ENCODE measurements at places on chromosomes 11 and 22.
A peak's percentile ranks its signal among the peaks of the same experiment; 100 is the strongest.

DNA sequence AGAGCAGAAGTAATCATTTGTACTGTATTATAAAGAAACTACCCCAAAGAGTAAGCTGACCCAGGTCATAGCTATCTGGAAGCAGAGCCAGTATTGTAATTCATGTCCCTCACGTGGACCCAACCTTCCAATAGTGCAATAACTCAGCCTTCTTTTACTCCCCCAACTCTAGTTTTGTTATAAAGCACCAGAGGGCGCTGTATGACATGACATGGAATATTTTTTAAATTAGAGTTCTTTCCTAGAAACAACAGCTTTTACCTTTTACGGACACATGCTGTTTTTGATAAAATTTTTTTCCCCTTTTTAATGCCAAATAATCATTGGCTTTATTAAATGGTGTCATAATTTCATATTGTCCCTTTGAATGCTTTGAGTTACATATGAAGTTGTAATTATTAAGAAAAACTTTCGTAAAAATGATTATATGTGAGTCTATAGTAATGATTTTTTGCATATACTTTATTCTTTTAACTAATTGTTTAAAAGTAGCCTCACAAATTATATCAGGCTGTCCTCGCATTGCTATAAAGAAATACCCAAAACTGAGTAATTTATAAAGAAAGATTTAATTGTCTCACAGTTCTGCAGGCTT lies 76.9 kb downstream of the DKK3 start:
- DNase-seq, result peak; percentile 38

DNA sequence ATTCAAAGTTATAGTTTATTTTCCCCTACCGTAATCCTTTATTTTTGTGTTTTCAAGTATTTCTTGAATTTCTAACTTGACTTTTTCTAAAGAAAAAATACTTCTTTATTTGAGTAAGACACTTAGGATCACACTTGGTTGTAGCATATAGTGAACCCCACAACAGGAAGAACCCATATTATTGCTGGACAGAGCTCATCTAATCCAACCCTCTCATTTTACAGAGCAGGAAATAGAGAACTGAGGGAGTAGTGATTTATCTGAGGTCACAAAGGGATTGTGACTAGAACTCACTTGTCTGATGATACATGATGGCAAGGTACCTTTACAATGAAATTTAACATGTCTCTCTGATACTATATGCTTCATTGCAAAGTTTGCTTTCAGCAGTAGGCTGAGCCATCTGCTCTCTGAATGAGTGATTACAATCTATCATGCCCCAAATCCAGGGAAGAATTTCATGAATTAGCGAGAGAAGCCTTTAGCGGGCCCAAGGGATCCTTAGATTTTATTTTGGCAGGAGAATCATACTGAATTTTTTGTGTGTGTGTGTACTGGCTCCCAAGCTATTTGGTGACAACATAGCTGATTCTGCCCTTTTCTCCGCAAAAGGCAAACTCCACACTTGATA lies 9.8 kb downstream of the SLC17A6 start:
- DNase-seq, result no peak

GRCh38 chr22:28442264-28442710 lies 237.4 kb downstream of the TTC28 start:
- DNase-seq, result peak; percentile 85

DNA sequence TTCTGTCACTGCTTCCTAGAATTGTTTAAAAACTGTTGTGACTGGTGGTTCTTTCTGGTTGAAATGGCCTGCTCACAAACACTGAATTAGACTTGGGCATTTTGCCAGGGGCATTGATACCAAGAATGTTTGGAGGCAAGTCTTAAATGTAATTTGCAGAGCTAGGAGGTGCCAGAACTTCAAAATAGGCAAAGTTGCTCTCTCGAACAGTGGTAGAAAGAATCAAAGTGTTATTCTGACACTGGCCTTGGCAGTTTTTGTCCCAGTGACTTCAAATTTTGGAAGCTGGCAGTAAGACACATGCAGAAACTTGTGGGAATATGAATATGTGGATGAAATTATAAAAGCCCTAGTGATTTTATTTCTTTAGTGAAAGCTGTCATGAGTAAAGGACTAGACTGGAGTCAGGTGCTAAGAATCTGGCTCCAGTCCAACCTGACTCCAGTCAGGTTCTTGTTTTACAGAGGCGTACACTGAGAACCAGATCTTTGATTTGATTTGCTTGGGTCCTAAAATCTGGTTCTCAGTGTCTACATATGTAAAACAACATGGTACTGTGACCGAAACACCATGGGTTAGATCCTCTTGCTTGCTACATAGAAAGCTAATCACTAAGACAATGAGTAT lies 20.9 kb downstream of the SVIP start:
- peak; percentile 39 for DNase-seq

GRCh38 chr11:69923196-69923595 lies 104.0 kb upstream of the FGF3 start:
- DNase-seq, result no peak

- no peak for DNase-seq
These were observed 126.7 kb upstream of the BLID start for GRCh38 chr11:122242731-122243130.

GRCh38 chr11:36622431-36623136 lies 24.5 kb upstream of the RAG2 start:
- peak; percentile 65 for DNase-seq

DNA sequence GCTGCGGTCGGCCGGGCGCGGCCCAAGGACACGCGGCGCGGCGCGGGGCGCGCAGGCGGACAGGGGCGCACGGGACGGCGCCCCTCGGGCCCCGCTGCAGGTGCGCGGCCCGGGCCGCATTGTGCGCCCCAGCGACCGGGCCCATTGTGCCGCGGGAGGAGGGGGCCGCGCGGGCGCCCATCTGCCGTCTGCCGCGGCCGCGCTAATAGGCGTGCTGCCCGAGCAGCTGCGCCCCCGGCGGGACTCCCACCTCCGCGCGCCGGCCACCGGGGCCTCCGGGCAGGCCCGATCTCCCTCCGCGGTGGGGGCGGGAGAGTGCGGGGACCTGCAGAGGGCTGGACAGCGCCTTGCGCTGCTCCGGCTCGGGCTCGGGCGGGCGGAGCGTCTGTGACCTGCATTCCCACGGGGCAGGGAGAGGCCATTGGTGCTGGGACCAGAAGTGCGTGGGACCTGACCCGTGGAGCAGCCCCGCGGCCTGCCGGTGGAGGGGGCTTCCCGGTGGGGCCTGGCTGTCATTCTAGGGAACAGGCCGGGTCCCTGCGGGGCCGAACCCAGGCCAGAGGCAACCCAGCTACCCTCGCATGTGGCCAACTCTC lies 933 bp downstream of the BRSK2 start:
- DNase-seq, result no peak

- DNase-seq, result no peak
These were observed 840.3 kb downstream of the OPCML start for GRCh38 chr11:132691848-132692550.

- DNase-seq, result no peak
These were observed 71.8 kb downstream of the XRRA1 start for GRCh38 chr11:74877132-74877531.

GRCh38 chr11:13473013-13473722 lies 10.1 kb upstream of the BTBD10 start:
- DNase-seq, result no peak

GRCh38 chr22:36904260-36904880 lies 9.1 kb upstream of the CSF2RB start:
- DNase-seq, result no peak

GRCh38 chr11:125593114-125593820 lies 615 bp downstream of the STT3A start:
- DNase-seq, result peak; percentile 41

DNA sequence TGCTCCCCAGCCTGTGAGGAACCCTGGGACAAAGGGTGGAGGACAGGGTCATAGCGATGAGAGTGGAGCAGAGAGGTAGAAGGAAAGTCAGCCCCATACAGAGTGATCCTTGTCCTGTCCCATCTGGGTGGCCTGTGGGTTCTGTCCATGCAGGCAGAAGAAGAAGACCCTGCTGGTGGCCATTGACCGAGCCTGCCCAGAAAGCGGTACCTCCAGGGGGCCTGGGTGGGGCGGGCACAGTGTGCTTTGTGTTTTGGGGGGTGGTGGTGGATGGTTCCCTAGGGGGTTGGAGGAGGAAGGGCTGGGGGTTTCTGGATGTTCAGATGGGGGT lies 7.9 kb downstream of the SIDT2 start:
- DNase-seq, result no peak

GRCh38 chr11:5226732-5227310 lies at the start of gene HBB:
Gene HBB, minus strand, starts transcription at chr11:5227071. Its CDS starts 50 bp downstream, at chr11:5227021.
- DNase-seq, result no peak

GRCh38 chr11:71537537-71537936 lies 288 bp upstream of the KRTAP5-8 start:
- no peak for DNase-seq

GRCh38 chr11:83782329-83782728 lies 496.2 kb upstream of the CCDC90B start:
- DNase-seq, result no peak

- DNase-seq, result no peak
These were observed 7.1 kb downstream of the CD44 start for GRCh38 chr11:35146074-35146521.

DNA sequence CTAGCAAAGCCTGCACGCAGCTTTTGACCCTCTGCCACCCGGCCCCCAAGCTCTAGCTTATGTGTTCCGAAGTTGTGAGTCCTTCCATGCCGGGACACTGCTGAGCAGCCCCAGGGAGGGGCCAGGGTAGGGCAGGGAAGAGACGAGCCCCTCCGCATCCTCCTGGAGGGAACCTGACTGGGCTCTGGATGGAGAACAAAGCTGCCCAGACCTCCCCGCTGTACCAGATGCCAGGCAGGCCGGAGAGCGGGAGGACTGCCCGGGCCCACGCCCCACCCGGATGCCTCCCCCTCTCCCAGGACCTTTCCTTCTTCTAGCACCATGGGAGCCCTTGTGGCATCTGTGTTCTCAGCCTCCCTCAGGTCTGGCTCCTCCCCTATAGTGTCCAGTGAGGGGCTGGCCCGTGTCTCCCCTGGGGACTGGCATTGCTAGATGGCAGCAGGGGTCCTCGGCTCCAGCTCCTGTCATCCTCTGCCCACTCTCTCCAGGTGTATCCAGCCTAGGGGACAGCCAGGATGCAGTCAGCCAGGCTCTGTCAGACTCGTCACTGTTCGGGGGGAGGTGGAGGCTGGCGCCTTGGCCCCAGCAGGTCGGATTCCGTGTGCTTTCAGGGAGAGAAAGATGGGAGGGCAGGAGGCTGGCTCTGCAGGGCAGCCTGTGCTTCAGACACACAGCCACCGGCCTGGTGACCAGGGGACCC lies 46.1 kb downstream of the ALX4 start:
- DNase-seq, result no peak

GRCh38 chr11:42234451-42234951 lies 775.0 kb upstream of the LRRC4C start:
- DNase-seq, result no peak

- DNase-seq, result no peak
These were observed 10.0 kb downstream of the RHOG start for GRCh38 chr11:3830730-3831129.

DNA sequence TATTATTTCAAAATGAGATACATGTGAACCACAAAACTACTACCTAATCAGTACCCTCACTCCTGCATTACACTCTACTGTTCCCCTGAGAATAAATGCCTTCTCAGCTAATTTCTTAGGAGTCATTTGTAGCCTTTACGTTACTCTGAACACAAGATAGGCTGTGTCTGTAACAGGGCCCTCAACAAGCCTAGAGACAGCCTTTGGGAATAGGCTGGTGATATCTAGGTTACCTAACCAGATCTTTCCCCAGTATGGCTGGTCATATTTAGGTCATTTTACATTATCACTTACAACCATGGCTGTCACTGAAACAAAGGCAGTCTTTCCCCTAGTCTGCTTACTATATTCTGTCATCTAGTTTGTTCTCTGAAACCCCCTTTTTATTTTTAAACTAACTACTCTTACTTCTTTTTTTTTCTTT lies 14.2 kb downstream of the ATM start:
- DNase-seq, result no peak

DNA sequence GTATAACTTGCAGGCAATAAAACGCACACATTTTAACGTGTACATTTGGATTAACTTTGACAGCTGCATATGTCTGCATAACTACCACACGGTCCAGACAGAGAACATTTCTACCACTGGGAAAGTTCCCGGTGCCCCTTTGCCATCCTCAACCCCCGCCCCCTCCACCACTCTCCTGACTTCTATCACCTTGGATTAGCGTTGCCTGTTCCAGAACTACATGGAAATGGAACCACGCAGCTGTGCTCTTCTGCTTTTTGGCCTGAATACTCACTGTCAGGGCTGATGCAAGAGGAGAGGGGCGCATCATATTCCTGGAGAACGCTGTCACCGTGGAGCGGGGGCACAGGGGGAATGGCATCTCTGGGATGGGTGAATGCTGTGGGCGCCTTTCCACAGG lies 62.1 kb downstream of the LRP5 start:
- DNase-seq, result peak; percentile 52

GRCh38 chr11:70071996-70072395 lies 6.1 kb upstream of the ANO1 start:
- no peak for DNase-seq

DNA sequence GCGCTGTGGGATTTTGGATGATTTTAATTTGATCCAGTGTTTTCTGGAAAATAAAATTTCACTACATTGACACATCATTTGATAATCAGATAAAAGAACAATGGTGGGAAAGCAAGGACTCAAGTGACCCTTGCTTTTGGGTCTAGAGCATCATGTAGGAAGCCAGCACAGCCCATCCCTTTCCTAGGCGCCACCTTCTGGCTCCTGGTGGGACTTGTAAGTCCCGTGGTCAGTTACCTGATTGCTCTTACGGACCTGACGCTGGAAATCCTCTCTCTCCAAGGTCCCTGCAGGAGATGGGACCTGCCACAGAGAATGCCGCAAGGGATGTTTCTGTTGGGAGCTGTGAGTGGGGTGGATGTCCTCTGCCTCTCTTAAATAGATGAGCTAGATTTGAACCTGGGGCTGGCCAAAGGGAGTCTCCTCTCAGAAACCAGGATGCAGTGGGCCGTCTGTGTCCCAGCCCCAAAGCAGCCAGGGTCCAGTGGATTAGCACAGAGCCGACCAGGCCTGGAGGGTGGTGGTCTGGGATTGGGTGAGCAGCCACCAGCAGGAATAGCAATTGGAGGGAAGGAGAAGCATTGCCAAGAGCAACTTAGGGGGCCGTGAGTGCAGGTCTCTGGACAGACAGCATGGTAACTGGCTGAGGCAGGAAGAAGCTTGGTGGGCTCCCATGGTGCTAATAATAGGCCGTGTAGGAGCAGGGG lies 21.7 kb downstream of the TIMP3 start:
- DNase-seq, result no peak

- peak; percentile 4 for DNase-seq
These were observed 91.0 kb downstream of the SERGEF start for GRCh38 chr11:17921659-17922415.

Measured in umbilical cord (tissue), 2 donors.